ENCODE measurements at places on chromosomes 5 and 9.

DNA sequence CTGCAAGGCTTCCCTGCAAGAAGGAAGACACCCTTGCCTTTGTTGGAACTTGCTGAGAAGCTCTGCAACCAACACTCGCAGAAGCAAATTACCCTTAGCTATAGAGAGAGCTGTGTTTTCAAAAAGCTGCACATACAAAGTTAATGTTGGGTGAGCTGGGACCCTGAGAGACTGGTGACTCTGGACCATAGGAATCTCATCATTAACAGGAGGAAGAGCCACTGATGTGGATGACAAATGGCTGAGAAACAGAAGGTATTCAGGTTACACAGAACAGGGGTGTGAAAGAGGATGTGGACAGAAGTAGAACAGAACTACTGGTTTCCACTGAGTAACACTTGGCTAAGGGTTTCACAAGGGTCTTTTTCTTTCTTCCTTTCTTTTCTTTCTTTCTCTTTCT is 493.5 kb downstream of the IRX1 start:
- DNase-seq = no peak
- H3K36me3 ChIP-seq = no peaks in the 10 kb centered on the region
- H3K4me1 ChIP-seq = peaks cover 41% of the 10 kb centered on the region
- peak overlapping the region; percentile 61 for H3K27ac ChIP-seq

GRCh38 chr5:64144425-64145215 is 21.0 kb upstream of the RNF180 start:
- DNase-seq = no peak
- no peak overlapping the region for H3K27ac ChIP-seq
- H3K27me3 ChIP-seq = no peaks in the 10 kb centered on the region
- no peaks in the 10 kb centered on the region for H3K36me3 ChIP-seq
- no peaks in the 10 kb centered on the region for H3K4me1 ChIP-seq
- H3K4me3 ChIP-seq = no peak overlapping the region

- no peak overlapping the region for H3K4me3 ChIP-seq
- peaks cover 11% of the 10 kb centered on the region for H3K27me3 ChIP-seq
- no peaks in the 10 kb centered on the region for H3K4me1 ChIP-seq
Measured at GRCh38 chr5:133928587-133929393, 39.6 kb downstream of the C5orf15 start.

DNA sequence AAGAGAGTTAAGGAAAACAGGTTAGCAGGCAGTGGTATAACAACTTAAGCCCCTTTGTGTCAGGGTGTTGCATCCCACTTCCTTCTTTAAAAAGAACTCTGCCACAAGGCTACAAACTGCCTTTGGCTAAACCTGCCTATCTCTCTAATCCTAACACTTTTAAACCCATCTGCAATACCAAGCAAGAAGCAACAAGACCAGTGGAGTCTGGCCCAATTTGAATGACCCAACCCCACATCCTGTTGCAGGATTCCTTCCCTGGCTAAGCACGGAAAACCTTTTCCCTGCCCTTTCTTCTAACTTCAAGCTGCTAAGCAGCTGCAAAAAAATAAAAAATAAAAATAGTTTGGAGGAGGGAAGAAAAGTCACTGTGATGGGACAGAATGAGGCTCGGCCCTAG is 27.1 kb downstream of the ABCA1 start:
- H3K4me3 ChIP-seq = no peak overlapping the region
- H3K27me3 ChIP-seq = peaks cover 2% of the 10 kb centered on the region
- H3K36me3 ChIP-seq = no peaks in the 10 kb centered on the region
- no peak overlapping the region for H3K27ac ChIP-seq
- H3K4me1 ChIP-seq = peaks cover 4% of the 10 kb centered on the region

GRCh38 chr9:122402874-122403273 is 32.0 kb downstream of the PTGS1 start:
- no peaks in the 10 kb centered on the region for H3K4me1 ChIP-seq
- no peak overlapping the region for H3K4me3 ChIP-seq
- no peak overlapping the region for H3K27ac ChIP-seq
- no peaks in the 10 kb centered on the region for H3K36me3 ChIP-seq
- peaks cover under 1% of the 10 kb centered on the region for H3K27me3 ChIP-seq

- no peaks in the 10 kb centered on the region for H3K27me3 ChIP-seq
- H3K27ac ChIP-seq = no peak overlapping the region
Measured at GRCh38 chr5:123261752-123262151, 161.5 kb downstream of the CEP120 start.

GRCh38 chr5:138330813-138331448 is 673 bp downstream of the CDC25C start:
- peak overlapping the region; percentile 86 for H3K27ac ChIP-seq
- no peak for DNase-seq
- peaks cover 13% of the 10 kb centered on the region for H3K36me3 ChIP-seq
- peak overlapping the region; percentile 78 for H3K4me3 ChIP-seq
- H3K27me3 ChIP-seq = no peaks in the 10 kb centered on the region
- H3K4me1 ChIP-seq = peaks cover 26% of the 10 kb centered on the region

GRCh38 chr5:150189326-150189725 is 536 bp upstream of the SLC6A7 start:
- H3K4me3 ChIP-seq = no peak overlapping the region
- DNase-seq = no peak
- no peaks in the 10 kb centered on the region for H3K4me1 ChIP-seq
- H3K27me3 ChIP-seq = peaks cover 17% of the 10 kb centered on the region
- H3K27ac ChIP-seq = no peak overlapping the region
- no peaks in the 10 kb centered on the region for H3K36me3 ChIP-seq

GRCh38 chr9:116763770-116764169 is 76.7 kb downstream of the TRIM32 start:
- no peaks in the 10 kb centered on the region for H3K4me1 ChIP-seq
- no peak overlapping the region for H3K27ac ChIP-seq
- no peak overlapping the region for H3K4me3 ChIP-seq

GRCh38 chr9:131611586-131612315 is 66.4 kb downstream of the PRRT1B start:
- no peak overlapping the region for H3K4me3 ChIP-seq
- H3K27me3 ChIP-seq = no peaks in the 10 kb centered on the region
- no peak for DNase-seq
- peaks cover 45% of the 10 kb centered on the region for H3K36me3 ChIP-seq

GRCh38 chr9:1048811-1049210 is 1.3 kb upstream of the DMRT2 start:
- no peak overlapping the region for H3K27ac ChIP-seq
- no peaks in the 10 kb centered on the region for H3K36me3 ChIP-seq
- H3K4me3 ChIP-seq = no peak overlapping the region
- H3K4me1 ChIP-seq = 0 out of 2 replicates have a peak, but pooled peaks cover 4% of the 10 kb centered on the region

DNA sequence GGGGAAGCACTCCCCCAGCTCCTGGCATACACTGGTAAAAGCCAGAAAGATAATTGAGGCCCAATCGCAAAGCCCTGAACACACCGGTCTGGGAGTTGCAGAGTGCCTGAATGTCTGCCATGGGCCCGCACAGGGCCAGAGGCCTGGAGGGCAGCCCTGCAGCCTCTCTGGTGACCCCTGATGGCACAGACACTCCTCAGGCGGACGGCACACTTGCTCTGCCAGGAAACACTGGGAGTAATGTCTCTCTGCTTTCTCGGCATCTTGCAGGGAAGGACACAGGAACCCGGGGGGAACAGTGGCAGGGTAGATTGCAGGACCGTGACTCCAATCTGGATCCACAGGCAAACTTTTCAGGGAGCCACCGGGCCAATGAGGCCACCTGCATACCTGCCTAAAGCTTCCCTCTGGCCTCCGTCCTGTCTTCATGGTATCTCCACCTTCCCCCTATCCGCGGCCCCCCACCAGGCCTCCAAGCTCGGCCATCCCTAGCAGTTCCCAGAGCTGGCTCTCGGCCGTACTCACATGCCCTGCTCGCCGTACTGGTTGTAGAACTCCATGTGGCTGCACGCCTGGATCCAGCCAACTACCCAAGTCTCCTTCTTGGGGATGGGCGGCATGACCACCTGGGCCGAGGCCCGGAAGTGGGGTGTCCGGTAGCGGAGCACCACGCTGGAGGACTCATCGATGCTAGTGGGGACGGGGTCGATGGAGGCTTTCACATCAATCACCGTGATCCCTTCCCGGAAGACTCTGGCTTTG is 797 bp downstream of the FAM78A start:
- no peaks in the 10 kb centered on the region for H3K27me3 ChIP-seq

- H3K27me3 ChIP-seq = no peaks in the 10 kb centered on the region
- H3K36me3 ChIP-seq = peaks cover 29% of the 10 kb centered on the region
- H3K27ac ChIP-seq = peak overlapping the region; percentile 89
- peaks cover 58% of the 10 kb centered on the region for H3K4me1 ChIP-seq
- H3K4me3 ChIP-seq = peak overlapping the region; percentile 89
Measured at GRCh38 chr9:6014670-6015270, 654 bp downstream of the RANBP6 start.

GRCh38 chr5:41465493-41466171 is 44.8 kb downstream of the PLCXD3 start:
- H3K4me3 ChIP-seq = no peak overlapping the region
- H3K27ac ChIP-seq = no peak overlapping the region
- no peaks in the 10 kb centered on the region for H3K27me3 ChIP-seq
- H3K4me1 ChIP-seq = no peaks in the 10 kb centered on the region
- no peaks in the 10 kb centered on the region for H3K36me3 ChIP-seq

DNA sequence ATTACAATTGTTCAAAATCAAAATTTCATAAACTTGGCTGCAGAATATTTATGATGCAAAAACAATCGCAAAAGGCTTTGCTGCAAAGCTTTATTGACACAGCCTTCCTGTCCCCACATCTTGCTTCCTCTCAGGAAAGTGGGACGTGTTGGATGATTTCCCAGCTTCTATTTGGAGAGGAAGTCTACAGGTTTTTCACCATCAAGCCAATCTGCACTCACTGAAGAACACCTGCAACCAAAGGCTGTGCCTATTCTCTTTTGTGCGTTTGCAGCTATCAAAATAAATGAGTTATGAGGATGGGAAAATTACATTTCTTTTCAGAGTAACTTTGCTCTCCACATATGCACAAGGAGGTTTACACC is 214.4 kb downstream of the PLK2 start:
- H3K4me3 ChIP-seq = no peak overlapping the region
- H3K36me3 ChIP-seq = no peaks in the 10 kb centered on the region
- H3K27me3 ChIP-seq = no peaks in the 10 kb centered on the region
- H3K4me1 ChIP-seq = no peaks in the 10 kb centered on the region

GRCh38 chr9:61673664-61674381 is 484.0 kb downstream of the SPATA31A7 start:
- H3K27ac ChIP-seq = no peak overlapping the region
- H3K27me3 ChIP-seq = no peaks in the 10 kb centered on the region
- no peak for DNase-seq
- no peaks in the 10 kb centered on the region for H3K4me1 ChIP-seq

GRCh38 chr5:65026816-65027548 is 258.3 kb downstream of the CWC27 start:
- H3K4me1 ChIP-seq = peaks cover 11% of the 10 kb centered on the region
- DNase-seq = peak; percentile 21
- no peak overlapping the region for H3K4me3 ChIP-seq
- no peak overlapping the region for H3K27ac ChIP-seq
- no peaks in the 10 kb centered on the region for H3K27me3 ChIP-seq

GRCh38 chr5:14996997-14997396 is 125.4 kb upstream of the ANKH start:
- H3K27ac ChIP-seq = no peak overlapping the region
- peaks cover 16% of the 10 kb centered on the region for H3K4me1 ChIP-seq
- no peak for DNase-seq
- no peak overlapping the region for H3K4me3 ChIP-seq

DNA sequence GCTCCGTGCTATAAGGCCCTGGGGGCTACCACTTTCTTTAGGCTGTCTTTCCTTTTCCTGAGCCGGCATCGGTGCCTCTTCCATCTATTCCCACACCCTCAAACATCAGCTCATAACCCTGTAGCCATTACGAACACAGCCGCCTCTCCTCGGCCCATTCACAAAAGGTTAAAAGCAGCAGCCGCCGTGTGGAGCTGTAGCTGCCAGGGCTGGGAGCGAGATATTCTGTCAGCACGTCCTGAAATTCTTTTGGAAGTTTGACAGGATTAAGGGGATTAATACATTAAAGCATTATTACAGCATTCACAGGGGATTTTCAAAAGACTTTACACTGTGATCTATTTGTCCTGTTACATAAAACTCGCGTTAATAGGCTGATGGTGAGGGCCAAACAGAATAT is 428.2 kb downstream of the CDK5RAP2 start:
- H3K36me3 ChIP-seq = no peaks in the 10 kb centered on the region
- H3K27me3 ChIP-seq = no peaks in the 10 kb centered on the region
- H3K4me1 ChIP-seq = no peaks in the 10 kb centered on the region
- DNase-seq = no peak
- H3K4me3 ChIP-seq = no peak overlapping the region

- no peak for DNase-seq
- no peak overlapping the region for H3K27ac ChIP-seq
- peaks cover 45% of the 10 kb centered on the region for H3K4me1 ChIP-seq
- H3K36me3 ChIP-seq = peaks cover 11% of the 10 kb centered on the region
- H3K27me3 ChIP-seq = no peaks in the 10 kb centered on the region
Measured at GRCh38 chr9:20618361-20618802, 3.9 kb downstream of the MLLT3 start.

DNA sequence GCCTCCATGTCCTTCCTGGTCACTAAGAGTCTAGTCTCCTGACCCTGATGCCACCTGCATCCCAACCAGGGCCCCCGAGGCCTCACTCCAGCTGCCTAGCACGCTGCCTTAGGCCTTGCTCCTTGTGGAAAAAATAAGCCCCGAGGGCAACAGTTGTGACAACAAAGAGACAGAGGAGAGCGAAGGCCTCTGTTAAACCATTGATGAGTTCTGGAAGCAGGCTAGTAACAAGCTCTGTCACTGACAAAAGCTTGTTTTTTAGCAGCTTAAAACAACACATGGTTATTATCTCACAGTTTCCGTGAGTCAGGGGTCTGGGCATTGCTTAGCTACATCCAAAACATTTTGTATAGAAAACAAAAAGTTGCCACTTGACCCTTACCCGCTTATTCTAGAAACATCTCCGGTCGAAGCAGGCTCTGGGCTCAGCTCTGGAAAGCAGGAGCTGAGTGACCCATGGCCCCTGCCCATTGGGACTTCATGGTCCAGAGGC is 48.2 kb upstream of the TBC1D2 start:
- peaks cover 9% of the 10 kb centered on the region for H3K27me3 ChIP-seq
- H3K27ac ChIP-seq = no peak overlapping the region

All from DND-41 (cell line).